ENCODE measurements at places on chromosomes 1 and 21. TPM values are rescaled to one million over a fixed set of nuclear protein-coding genes. Genes with fewer than 3 reads are reported as not detected.

The LCE3E gene
- total RNA-seq: not detected

The PIGR gene
- total RNA-seq: 3.0 TPM

The EXTL1 gene
- not detected for total RNA-seq

The ZNF683 gene
- 0.30 TPM for total RNA-seq

The SH2D1B gene
- total RNA-seq: 0.11 TPM
